Heart right ventricle (tissue), 16 donors: ENCODE measurements at places on chromosomes 7 and 10. TPM values are rescaled to one million over a fixed set of nuclear protein-coding genes. Genes with fewer than 3 reads are reported as not detected.
A peak's percentile ranks its signal among the peaks of the same experiment; 100 is the strongest.

The NCAPG2 gene
- 5.3 TPM for total RNA-seq

DNA sequence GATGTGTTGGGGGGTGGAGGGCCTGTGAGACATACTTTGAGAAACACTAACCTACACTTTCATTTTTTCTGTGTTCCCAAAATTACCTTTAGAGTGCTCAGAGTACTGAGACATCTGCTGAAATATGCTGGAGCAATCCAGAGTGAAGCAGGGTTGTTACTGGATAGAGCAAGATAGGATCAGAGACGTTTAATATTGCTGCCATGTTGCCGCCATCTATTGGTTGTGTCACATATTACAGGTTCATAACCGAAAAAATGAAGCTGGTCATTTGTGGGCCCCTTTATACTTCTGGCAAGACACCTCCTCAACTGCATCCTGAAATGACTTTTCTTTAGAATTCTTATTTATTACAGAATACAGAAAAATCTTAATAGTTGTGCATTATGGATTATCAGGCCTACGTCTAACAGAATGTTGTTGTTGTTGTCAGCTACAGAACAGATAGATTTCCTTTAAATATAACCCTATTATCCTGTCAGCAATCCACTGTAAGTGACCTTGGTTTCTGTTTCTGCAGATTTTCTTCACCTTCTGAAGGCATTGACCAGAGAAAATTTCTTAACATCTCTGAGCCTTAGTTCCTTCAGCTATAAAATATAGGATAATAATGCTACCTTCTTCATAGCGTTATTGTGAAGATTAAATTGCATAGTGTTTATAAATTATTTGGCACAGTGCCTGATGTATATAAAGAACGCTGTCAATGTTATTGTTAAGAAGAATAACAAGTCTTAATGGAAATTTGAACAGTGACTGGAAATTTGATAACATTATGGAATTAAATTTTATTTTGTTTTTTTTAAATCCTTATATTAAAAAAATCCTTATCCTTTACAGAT lies 16.2 kb upstream of the DLD start:
- DNase-seq, result peak; percentile 38

GRCh38 chr10:67819768-67820204 lies 18.2 kb downstream of the DNAJC12 start:
- no peak for DNase-seq

The LYZL2 gene
- total RNA-seq, result not detected

The FBXW4 gene
- 81.0 TPM for total RNA-seq

- no peak for DNase-seq
These were observed 99.5 kb downstream of the CCNY start for GRCh38 chr10:35435824-35436223.

The ITGA8 gene
- total RNA-seq, result 2.2 TPM

The FOXK1 gene
- 27.8 TPM for total RNA-seq
